8988T (cell line): ENCODE measurements at places on chromosomes 1 and 21.

- DNase-seq: no peak
Observed at GRCh38 chr1:169588112-169588511, 1.8 kb upstream of the F5 start.

- DNase-seq: no peak
Observed at GRCh38 chr1:66930823-66931174, 6.0 kb downstream of the MIER1 start.

DNA sequence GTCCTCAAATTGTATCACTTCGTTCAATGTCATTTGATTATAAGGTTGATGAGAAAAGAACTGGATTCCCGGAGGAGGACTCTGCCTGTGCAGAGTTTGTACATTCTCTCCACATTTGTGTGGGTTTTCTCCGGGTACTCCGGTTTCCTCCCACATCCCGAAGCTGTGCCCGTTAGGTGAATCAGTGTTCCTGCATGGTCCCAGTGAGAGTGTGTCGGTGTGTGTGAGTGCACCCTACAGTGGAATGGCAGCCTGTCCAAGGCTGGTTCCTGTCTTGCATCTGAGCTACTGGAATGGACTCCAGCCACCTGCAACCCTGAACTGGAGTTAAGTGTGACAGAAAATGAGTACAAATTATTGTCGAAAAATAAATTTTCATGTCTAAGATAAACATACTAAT is 92.2 kb upstream of the KCTD3 start:
- DNase-seq: no peak

- no peak for DNase-seq
Observed at GRCh38 chr1:42163536-42164503, 725 bp downstream of the GUCA2A start.

GRCh38 chr1:2523191-2523890 is 3.1 kb downstream of the PANK4 start:
- DNase-seq: no peak

DNA sequence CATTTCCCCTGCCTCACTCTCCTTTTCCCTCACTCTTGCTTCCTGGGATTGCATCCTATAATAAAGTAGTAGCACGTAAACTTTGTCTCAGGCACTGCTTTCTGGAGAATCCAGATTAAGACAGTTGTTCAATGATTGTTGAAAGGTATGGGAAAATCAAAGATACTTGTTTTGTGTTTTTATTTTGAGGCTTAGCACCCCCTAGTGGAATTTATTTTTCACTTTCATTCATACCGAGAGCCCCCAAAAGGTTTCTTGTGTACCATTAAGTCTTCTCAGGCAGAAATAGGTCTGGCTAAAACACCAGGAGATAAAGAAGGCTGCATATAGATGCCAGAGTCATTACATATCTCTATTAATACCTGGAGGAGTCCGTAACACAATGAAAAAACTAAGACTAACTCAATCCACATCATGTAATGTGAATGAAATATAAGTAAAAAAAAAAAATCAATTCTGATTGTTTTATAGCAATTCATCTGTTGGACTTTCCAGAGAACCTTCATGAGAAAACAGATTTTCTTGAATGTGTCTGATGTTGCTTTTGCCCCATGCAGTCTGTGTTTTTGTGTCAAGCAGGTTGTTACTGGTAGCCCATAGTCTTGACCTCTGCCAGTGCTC is 103.5 kb downstream of the RPE65 start:
- no peak for DNase-seq

DNA sequence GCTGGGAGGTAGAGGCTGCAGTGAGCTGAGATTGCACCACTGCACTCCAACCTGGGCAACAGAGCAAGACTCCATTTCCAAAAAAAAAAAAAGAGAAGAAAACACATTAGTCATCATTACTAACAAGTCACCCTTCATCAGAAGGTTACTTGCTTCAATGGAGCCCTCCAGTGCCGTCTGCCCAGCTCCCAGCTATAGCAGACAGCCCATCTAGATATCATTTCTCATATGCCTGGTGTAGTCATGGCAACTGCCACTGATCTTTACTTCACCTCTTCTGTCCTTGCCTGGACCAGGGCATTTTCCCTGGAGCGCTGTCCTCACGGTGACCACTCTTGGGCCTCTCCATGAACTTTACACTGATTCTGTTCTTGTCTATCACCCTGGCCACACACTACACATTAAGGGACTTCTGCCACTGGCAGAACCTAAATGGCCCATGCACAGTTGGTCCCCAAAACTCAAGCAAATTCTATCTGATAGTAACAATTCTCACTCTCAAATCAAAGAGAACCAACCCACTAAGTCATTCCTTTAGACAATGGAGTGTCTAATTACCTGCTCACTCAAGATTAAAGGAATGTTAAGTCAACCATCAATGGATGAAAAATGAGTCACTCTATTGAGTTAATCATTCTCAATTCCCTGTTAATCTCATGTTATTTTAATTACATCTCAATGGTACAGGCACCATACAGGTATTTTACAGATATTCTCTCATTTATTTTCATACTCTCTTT is 12.9 kb downstream of the GPA33 start:
- DNase-seq: no peak

GRCh38 chr1:4422504-4423289 is 231.7 kb upstream of the AJAP1 start:
- no peak for DNase-seq

GRCh38 chr1:152776361-152776760 is 1.4 kb downstream of the LCE1F start:
- no peak for DNase-seq

DNA sequence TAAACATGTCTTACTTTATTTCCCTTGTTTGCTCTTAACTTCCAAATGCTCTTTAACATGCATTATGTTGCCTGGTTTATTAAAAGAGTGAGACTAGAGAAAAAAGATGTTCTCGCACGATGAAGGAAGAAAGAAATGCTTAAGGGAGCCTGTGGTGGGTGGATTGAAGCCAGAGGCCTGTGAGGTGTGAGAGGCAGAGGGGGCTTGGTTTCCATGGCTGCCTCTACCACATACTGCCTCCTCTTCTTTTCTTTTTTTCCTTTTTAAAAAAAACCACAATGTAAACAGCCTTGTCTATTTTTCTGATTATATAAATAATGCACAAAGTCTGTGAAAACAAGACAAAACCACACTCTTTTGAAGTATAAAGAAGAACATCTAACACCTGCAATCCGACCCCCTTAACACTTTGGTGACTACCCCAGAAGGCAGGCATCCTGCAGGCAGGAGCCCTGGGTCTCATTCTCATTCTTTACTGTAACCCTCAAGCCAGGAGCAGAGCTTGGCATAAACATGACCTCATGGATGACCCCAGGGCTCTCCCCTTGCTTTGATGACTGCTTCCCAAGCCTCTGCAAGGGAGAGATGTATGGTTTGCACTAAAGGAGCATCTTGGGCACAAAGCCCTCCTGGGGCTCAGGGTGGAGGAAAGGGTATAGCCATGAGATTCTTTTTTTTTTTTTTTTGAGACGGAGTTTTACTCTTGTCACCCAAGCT is 10.1 kb upstream of the PARP1 start:
- no peak for DNase-seq

- DNase-seq: peak; percentile 28
Observed at GRCh38 chr1:68269637-68270430, 37.5 kb upstream of the WLS start.

- DNase-seq: no peak
Observed at GRCh38 chr1:118363396-118363795, 178.4 kb upstream of the SPAG17 start.

DNA sequence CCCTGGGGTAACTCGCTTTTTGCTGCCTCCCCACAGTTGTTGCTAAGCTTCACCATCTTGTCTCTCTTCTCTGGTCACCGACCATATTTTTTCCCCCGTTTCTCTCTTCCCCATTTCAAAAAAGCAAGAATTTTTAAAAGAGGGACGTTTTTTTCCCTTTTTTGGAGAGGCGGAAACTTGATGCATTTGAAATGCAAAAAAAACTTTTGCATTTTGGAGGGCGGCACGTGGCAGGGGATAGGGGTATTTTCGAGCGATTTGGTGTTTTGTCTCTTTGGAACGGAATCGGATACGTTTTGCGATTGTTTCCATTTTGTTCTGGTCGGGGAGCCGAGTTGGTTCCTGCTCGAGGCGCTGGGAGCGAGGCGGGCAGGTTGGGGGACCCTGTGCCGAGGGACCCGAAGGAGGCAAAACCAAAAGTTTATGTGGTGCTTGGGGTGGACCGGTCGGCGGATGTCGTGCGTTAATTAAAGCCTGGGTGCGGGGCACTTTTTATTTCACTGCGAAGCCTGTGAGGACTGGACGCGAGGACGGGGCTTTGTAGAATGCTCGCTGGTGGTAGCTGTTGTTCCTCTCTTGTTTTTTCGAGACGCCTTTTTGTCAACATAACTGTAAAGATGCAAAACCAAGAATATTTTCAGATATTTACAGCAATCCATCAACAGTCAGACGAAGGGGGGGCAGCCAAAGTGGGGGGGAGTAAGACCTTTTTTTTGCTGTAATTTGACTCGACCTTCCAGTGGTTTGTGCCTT is 884 bp downstream of the H3-3A start:
- peak; percentile 27 for DNase-seq
